Stomach (tissue), 19 donors: ENCODE measurements at places on chromosomes 2 and 18. TPM values are rescaled to one million over a fixed set of nuclear protein-coding genes. Genes with fewer than 3 reads are reported as not detected.

DNA sequence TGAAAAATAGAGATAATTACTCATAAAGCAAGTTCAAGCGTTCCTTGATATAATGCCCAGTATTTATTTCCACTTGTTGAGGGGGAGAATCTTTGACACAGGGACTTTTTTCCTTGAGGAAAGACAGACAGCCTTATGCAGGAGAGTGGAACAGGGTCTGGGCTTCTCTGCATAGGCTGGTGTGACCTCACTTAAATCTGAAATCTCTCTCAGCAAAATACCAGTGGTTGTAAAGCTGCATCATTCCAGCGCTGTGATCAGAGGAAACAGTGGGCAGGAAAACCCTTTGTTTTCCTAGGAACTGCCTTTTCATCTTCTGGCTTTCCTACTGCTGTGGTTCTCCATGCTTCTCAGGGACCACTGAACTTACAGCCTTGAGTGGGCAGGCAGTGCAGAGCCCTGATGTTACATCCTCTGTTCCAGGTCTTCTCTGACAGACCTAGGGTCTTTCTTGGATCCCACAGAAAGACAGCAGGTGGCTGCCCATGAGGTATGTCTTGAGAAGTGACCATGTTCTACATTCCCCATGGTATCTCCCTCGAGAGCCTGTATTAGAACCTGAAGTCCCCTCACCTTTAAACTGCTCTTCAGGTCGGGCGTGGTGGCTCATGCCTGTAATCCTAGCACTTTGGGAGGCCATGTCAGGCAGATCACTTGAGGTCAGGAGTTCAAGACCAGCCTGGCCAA lies 17.6 kb upstream of the MAP4K4 start:
- no peak overlapping the region for H3K4me3 ChIP-seq
- H3K4me1 ChIP-seq: no peaks in the 10 kb centered on the region
- H3K27me3 ChIP-seq: no peaks in the 10 kb centered on the region
- H3K36me3 ChIP-seq: no peaks in the 10 kb centered on the region

The REG3G gene
- total RNA-seq: not detected

GRCh38 chr2:104965900-104966299 lies 72.0 kb upstream of the MRPS9 start:
- no peak for DNase-seq
- no peak overlapping the region for H3K4me3 ChIP-seq
- H3K27ac ChIP-seq: no peak overlapping the region
- no peaks in the 10 kb centered on the region for H3K4me1 ChIP-seq
- no peaks in the 10 kb centered on the region for H3K36me3 ChIP-seq

DNA sequence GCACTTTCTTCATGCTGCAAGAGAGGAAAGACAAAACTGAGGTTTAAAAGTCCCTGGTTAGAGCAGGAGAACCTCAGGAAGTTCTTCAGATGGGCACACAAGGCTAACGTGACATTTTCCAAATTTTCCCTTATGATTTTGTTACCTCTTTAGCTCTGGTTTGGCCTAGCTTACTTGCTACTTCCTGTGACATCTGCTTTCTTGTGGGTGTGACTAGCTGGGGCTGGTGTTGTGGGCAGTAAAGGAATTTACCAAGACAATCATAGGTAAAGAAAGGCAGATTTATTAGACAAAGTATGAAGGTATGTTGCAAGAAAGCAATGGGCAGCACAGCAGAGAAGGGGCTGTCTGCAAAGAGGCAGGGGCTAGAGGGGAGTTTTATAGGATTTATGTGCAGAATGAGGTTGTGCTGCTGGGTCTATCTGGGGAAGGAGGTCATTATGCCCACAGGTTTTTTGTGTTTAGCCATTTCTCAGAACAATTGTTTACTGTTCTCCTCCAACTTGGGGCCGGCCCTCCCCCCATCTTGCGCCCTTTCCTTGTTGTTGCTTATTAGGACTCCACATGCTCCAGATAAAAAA lies 6.7 kb upstream of the TNP1 start:
- no peaks in the 10 kb centered on the region for H3K27me3 ChIP-seq
- H3K4me1 ChIP-seq: no peaks in the 10 kb centered on the region
- H3K4me3 ChIP-seq: no peak overlapping the region
- H3K36me3 ChIP-seq: no peaks in the 10 kb centered on the region
- no peak for DNase-seq
- H3K27ac ChIP-seq: no peak overlapping the region

The CAPN14 gene
- total RNA-seq: not detected

- no peak overlapping the region for H3K4me3 ChIP-seq
- no peak overlapping the region for H3K27ac ChIP-seq
- H3K4me1 ChIP-seq: peaks cover under 1% of the 10 kb centered on the region
These were observed 366.9 kb downstream of the CMPK2 start for GRCh38 chr2:6498841-6499240.

The SPC25 gene
- total RNA-seq: not detected
